Pons (tissue), 1 donor: ENCODE measurements at places on chromosomes 11 and 22.
A peak's percentile ranks its signal among the peaks of the same experiment; 100 is the strongest.

GRCh38 chr11:3995307-3995706 lies 99.3 kb upstream of the RRM1 start:
- no peak for DNase-seq

GRCh38 chr11:121341609-121342008 lies 49.0 kb downstream of the SC5D start:
- no peak for DNase-seq

DNA sequence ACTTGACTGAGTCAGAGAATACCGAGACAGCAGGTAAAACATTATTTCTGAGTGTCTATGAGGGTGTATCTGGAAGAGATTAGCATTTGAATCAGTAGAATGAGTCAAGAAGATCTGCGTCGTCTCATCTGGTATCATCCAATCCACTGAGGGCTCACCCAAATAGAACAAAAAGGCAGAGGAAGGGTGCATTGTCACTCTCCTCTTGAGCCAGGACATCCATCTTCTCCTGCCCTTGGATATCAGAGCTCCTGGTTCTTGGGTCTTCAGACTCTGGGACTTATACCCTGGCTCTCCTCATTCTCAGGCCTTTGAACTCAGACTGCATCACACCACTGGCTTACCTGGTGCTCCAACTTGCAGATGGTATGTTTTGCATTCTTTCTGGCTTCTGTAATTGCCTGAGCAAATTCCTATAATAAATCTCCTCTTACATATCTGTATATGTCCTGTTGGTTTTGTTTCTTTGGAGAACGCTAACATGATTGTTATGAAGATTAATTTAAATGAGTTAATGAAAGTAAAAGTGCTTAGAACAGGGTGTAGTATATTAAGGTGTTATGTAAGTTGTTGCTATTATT lies 49.3 kb downstream of the ME3 start:
- no peak for DNase-seq

DNA sequence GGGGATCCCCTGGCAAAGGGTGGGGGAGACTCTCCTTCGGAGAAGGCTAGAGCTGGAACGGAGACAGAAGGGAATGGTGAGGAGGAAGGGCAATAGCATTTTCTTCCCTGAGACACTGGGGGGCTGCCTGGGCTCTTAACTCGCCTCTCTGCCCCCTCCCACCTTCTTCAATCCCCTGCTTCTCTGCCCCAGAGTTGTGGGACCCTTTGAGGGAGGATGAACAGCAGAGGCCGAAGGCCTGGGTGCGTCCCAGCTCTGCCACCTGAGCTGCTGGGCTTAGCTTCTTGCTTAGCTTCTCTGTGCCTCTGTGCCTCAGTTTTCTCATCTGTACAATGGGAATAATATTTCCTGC lies 72.4 kb downstream of the RTL6 start:
- DNase-seq = no peak

DNA sequence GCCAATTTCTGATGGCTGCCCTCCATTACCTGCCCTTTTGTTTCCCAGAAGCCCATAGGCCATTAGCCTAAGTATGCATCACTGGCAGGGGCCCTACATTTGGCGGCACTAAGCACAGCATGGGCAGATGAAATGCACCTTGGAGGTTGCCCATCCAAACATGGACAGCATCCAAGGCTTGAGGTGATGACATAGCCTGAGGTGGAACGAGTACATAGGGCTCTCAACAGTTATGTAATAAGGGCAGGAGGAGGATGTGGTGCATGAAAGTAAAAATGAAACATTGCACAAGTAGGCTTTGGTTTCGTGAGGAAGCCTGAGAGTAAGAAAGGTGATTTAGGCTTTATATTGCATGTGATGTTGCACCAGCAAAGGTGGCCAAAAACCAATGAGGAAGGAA lies 148.1 kb downstream of the FAM76B start:
- DNase-seq = peak; percentile 15

DNA sequence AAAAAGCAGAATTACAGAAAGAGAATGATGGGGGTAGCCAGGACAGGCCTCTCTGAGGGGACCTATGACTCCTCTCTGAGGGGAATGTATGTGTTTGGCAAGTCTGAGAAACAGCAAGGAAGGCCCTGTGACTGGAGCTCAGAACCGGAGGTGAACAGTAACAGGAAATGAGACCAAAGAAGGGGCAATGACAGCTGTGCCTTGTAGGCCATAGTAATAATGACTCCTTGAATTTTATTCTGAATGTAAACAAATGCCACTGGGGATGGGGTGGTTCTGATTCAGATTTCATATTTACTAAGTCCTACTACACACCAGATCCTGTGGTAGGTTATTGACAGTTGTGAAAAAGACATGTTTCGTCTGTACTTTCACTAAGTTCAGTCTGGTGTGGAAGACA lies 52.8 kb upstream of the APOA1 start:
- no peak for DNase-seq

- DNase-seq = no peak
These were observed 29.4 kb upstream of the NAV2 start for GRCh38 chr11:19683141-19683805.

GRCh38 chr11:7143908-7144307 lies 55.1 kb downstream of the RBMXL2 start:
- peak; percentile 84 for DNase-seq
